ENCODE measurements at places on chromosomes 7 and 10. TPM values are rescaled to one million over a fixed set of nuclear protein-coding genes. Genes with fewer than 3 reads are reported as not detected.
A peak's percentile ranks its signal among the peaks of the same experiment; 100 is the strongest.

The PCLO gene
- 1.4 TPM for total RNA-seq

GRCh38 chr10:2759233-2759632 lies 308.1 kb upstream of the PFKP start:
- no peak for DNase-seq

The C7orf57 gene
- total RNA-seq = 0.83 TPM

DNA sequence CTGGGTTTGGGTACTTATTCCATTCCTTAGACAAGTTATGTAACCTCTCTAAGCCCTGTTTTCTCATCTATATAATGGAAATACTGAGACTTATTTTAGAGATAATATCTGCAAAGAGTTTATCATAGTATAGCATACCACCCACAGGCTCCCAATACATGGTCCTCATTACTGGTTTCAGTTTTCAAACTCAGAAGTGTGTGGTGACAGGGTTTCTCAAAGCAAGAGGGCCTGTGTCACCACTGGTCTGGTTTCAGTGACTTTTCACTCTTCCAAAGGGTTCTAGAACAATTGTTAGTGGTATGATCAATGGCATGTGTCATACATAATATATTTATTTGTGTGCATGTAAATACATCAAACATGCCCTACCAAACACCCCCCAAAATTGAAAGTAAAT lies 89.2 kb upstream of the BMPER start:
- no peak for DNase-seq

DNA sequence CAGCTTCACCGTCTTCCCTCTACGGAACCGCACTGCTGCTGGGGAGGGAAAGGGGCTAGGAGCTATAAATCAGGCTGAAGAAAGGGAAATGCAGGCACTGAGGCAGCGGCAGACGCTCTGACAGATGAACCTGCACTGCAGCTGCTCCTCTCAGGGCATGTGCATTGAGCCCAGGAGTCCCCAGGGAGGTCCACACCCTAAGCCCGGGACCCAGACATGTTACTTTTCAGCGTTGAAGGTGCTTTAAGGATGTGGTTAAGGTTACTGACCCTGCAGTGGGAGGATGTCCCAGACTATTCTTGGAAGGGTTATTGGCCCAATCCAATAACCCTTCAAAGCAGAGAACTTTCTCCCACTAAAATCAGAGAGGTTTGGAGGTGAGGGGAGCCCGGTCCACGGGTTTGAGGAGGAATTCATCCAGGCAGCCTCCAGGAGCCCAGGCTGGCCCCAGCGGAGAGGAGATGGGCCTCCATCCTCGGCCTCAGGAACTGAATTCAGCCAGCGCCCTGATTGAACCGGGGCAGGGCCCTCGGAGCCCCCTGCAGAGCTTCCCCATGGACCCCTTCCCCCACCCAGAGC lies 75.4 kb downstream of the ADARB2 start:
- no peak for DNase-seq

The IGF2BP3 gene
- 28.0 TPM for total RNA-seq

DNA sequence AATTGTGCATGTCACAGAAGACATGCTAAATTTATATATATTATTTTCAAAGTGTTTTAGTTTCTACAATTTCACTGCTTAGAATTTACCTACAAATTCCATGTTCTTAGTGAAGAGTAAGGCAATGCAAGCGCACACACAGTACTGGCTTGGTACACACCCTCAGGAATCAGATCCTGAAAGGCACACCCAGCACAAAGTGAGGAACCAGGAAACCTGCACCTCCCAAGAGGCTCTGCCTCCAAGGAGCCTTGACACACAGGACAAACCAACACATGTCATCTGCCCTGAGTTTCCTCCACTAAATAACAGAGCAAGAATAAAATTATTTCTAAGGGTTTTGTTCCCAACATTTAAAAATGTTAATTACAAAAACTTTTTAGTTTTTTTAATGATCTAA lies 156.2 kb downstream of the PARD3 start:
- no peak for DNase-seq

GRCh38 chr10:76774987-76775603 lies 862.5 kb downstream of the KCNMA1 start:
- no peak for DNase-seq

DNA sequence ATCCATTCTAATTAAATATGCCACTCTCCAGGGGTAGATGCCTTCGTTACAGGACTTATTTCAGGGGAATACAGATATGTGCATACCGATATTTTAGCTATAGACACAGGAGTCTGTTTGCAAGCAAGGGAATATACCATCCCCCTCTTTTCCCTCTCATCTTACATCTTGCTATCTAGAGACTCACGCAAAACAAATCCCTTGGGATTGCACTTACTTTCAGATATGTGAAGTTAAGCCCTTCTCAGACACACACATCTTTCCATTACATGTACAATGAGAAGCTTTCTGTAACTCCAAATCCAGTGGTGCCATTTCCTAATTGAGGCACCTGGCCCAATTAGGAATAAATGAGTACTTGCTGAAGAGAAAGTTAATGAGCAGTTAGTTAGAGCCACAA lies 250.4 kb upstream of the FZD8 start:
- DNase-seq = no peak

GRCh38 chr7:154647625-154648024 lies 355.3 kb downstream of the PAXIP1 start:
- DNase-seq = no peak

The CLRN3 gene
- total RNA-seq = not detected

GRCh38 chr7:6419310-6419773 lies 28.4 kb downstream of the DAGLB start:
- DNase-seq = peak; percentile 98

GRCh38 chr10:42963312-42963711 lies 113.6 kb upstream of the RET start:
- DNase-seq = no peak

The PSMC2 gene
- total RNA-seq = 280 TPM

GRCh38 chr7:98472521-98472954 lies 71.6 kb upstream of the BAIAP2L1 start:
- DNase-seq = peak; percentile 30

- peak; percentile 98 for DNase-seq
Measured at GRCh38 chr7:100801833-100802568, 25.3 kb downstream of the EPHB4 start.

The BAIAP2L1 gene
- 19.7 TPM for total RNA-seq

DNA sequence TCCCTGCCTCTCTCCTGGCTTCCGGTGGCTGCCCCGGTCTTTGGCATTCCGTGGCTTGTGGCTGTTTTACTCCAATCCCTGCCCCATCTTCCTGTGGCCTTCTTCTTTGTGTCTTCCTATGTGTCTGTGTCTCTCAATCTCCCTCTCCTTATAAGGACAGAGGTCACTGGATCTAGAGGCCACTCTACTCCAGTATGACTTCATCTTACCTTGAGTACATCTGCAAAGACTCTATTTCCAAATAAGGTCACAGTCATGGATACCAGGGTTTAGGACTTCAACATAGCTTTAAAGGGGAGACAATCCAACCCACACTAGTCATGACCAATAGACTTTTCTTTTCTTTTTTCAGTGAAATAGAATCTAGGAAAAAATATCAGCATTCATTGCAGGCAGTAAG lies 153.3 kb upstream of the INSYN2A start:
- peak; percentile 12 for DNase-seq

DNA sequence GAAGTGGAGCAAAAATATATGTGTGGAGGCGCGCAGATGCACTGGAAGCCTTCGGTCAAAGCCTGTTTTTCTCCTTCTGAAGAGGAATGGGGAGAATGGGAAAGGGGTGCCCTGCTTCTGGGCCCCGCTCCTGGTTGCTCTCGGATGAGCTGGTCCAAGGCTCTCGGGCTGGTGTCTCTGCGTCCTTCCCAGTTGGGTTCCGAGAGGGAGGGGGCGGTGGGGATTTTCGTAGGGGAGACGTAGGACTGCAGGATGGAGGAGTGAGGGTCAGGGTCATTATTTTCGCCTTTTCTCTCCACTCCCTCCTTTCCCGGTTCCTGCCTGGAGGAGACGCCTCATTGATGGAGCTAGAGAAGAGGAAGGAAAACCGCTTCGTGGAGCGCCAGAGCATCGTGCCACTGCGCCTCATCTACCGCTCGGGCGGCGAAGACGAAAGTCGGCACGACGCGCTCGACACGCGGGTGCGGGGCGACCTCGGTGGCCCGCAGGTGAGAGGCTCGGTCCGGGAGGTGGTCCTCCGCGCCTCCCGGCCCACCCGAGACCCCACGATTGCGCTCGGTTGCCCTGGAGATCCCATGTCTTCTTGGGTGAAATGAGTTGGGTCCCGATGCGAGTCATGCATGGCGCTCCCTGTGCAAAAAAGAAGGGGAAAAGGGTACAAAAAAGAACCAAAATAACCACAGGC lies 790 bp downstream of the ADAM22 start:
- DNase-seq = peak; percentile 10

GRCh38 chr10:46555713-46556514 lies 544 bp downstream of the GPRIN2 start:
- no peak for DNase-seq

The C10orf71 gene
- total RNA-seq = 1.8 TPM

- DNase-seq = peak; percentile 61
Measured at GRCh38 chr10:103241262-103242011, 4.2 kb upstream of the RPEL1 start.

- DNase-seq = peak; percentile 23
Measured at GRCh38 chr7:130667593-130668257, 823 bp downstream of the COPG2 start.

DNA sequence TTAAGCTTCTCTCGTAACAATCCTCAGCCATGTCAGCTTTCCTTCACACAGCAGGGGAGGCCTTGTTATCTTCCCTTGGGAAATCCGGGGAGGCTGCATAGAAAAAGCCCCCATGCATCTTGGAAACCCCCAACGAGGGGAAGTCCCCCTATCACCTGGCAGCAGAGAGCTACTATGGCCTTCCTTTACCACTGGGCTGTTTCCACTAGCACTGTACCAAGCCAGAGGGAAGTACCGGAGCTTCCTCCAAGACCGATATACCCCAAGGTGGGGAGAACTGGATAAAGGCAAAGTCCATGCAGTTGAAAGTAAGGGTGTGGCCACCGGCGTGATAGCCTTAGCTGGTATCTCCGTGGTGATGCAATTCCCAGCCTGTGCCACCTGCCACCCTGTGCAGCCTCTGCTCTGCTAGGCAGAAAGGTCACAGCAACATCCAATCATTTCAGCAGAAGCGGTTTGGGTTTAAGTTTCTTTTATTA lies 4.4 kb upstream of the CLIP2 start:
- no peak for DNase-seq

DNA sequence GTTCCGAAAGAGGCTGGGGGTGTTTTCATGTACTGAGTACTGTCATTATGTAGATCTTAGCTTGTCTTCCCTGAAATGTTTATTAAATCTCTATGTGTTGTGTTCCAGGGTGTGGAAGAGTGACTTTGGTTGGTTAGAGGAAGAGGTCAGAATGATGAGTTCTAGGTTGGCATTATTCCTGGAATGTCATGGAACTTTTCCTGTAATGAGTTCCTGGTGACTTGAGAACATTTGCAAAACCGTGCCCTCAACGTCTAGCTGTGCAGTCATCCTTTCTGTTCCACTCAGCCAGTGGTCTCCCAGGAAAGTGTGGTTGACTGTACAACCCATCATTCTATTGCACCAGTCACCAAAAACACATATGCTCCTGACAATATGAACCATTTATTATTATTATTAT lies 129.6 kb downstream of the BICC1 start:
- no peak for DNase-seq

- DNase-seq = peak; percentile 45
Measured at GRCh38 chr10:122181041-122181732, 89.9 kb upstream of the BTBD16 start.

The C10orf53 gene
- total RNA-seq = not detected

DNA sequence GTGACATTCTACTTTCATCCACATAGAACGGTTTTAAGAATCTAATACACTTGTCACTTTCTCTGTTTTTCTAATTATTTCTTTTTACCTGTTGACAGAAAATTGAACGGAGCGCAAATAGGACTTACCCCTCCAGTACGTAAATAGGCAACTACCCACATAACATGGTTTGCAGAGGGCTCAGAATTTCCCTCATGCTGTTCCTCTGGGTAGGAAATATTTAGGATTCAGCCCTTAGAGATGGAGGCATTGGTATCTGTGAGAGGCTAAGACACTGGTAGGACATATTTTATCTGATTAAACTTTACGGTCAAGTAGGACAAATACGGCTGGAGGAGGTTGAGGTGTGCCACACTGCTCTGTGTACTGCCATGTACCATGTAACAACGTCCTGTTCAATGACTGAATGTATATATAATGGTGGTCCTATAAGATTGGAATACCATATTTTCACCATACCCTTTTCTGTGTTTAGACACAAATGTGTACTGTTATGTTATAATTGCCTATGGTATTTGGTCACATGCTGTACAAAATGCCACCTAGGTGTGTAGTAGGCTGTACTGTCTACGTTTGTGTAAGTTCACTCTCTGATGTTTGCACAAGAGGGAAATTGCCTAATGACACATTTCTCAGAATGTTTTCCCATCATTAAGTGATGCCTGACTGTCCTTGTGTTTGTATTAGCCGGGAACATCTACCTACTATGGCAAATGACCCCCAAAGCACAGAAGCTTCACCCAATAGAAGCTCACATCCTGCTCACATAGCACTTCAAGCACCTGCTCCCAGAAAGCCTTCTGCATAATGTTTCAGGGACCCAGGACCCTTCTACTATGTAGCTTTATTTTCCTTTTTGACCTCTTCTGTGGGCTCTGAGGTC lies 429.4 kb upstream of the AKR1E2 start:
- DNase-seq = no peak

- no peak for DNase-seq
Measured at GRCh38 chr10:16884497-16884896, 67.3 kb upstream of the RSU1 start.

- peak; percentile 11 for DNase-seq
Measured at GRCh38 chr10:86306628-86307278, 59.8 kb downstream of the GRID1 start.

The CRTAC1 gene
- not detected for total RNA-seq

DNA sequence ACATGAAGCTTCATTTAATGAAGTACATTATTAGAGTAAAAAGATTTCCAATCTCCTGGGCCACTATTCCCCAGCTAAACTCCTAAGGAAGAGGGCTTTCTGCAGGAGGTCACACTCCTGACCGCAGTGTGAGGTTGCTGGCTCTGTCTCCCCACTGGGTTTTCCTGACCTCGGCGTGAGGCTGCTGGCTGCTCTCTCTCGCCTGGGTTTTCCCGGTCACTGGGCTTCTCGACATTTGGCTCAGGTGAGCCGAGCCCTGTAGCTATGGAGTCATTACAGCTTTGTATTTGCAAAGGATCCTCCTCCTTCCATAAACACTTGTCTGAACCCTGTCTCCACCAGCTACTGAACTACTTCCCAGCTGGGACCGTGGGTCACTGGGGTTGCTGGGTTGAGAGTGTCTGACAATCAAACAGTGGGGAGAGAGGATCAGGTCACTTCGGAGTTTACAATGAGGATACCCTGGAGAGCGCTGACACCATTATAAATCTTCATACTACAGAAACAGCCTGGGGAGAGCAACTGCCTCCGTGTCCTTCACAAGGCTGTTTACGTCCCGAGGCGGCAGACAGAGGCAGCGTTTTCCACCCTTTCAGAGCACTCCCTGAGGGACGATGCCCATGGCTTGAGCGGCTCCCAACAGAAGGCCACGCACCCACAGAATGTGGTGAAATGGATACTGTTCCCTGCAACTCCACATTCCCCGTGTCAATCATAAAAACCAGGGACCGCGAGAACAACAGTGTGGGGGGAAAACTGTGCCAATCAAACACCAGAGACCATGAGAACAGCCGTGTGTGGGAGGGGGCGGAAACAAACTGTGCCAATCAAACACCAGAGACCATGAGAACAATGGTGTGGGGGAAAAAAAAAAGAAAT lies 226.2 kb downstream of the ZMYND11 start:
- DNase-seq = peak; percentile 16

- peak; percentile 96 for DNase-seq
Measured at GRCh38 chr7:44735403-44736165, 13.1 kb upstream of the ZMIZ2 start.

The IFIT1B gene
- not detected for total RNA-seq

The TIMM23 gene
- total RNA-seq = 124 TPM

GRCh38 chr10:125159932-125160855 lies at the start of gene CTBP2:
CTBP2 (minus strand) TSS chr10:125160563.
- peak; percentile 62 for DNase-seq

Data from myocyte (in vitro differentiated cells).